ENCODE measurements at places on chromosomes 6 and 20.

DNA sequence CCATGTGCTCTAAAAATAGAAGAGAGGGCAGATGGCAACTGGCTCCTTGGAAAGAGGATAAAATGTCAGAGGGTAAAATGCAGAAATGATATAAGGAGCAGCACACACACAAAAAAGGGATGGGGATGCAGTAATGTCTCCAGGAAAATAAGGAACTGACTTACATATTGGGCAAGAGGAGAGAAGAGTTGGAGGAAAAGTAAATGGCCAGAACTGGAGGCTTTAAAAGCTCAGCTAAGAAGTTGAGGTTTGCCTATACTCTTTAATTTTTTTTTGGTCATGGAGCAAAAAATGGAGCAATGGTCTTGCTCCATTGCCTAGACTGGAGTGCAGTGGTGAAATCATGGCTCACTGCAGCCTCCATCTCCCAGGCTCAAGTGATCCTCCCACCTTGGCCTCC is 93.7 kb downstream of the SULF2 start:
- no peak for DNase-seq

GRCh38 chr20:33732166-33732970 is 572 bp downstream of the ZNF341 start:
- DNase-seq: peak; percentile 88

GRCh38 chr6:21599051-21599696 is 5.6 kb downstream of the SOX4 start:
- no peak for DNase-seq

DNA sequence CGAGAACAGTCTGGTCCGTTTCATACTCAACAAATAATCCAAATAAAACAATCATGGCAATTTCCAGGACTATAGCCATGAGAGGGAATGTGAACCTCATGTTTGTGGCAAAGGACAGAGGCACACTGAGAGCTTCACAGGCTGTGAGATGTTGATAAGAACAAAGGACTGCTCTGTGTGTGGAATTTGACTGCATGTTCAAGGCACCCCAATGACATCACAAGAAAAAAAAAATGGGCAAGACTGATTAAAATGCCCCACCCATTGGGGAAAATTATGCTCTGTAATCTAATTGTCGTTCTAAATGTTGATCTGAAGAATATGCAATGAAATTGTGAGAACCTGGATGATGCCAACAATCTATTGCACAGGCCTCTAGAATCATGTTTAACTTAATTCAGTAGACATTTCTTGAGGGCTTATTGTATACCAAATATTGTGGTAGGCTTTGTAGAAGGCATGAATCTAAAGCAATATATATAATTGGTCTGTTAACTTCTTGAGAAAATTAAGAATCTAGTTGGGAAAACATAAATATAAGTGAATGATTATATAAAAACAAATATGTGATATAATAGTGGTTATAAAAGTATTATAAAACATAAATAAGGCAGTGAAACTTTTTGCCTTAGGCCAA is at the start of gene RHAG:
RHAG (minus strand) TSS at position 127 of the 637 bp plus-strand sequence; CDS start at position 100, 27 bp downstream.
- no peak for DNase-seq

DNA sequence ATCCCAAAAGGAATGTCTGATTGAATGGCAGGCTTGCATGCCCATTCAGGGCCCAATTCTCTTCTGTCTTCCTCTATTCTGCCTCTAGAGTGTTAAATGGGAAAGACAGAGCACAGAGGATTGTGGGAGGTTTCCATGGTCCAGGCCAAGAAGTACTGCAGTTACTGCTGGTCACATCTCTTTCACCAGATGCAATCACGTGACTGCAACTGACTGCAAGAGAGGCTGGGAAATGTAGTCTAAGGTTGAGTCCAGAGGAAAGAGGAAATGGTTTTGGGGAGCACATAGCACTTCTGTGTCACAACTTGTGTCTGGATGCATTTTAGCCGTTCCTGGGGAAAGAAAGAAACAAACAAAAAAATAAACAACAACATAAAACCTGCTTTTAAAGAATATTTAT is 336.4 kb upstream of the BTBD3 start:
- no peak for DNase-seq
